ENCODE measurements at places on chromosomes 5 and 9.

- no peak for DNase-seq
Measured at GRCh38 chr5:160657068-160657507, 194.9 kb downstream of the ATP10B start.

DNA sequence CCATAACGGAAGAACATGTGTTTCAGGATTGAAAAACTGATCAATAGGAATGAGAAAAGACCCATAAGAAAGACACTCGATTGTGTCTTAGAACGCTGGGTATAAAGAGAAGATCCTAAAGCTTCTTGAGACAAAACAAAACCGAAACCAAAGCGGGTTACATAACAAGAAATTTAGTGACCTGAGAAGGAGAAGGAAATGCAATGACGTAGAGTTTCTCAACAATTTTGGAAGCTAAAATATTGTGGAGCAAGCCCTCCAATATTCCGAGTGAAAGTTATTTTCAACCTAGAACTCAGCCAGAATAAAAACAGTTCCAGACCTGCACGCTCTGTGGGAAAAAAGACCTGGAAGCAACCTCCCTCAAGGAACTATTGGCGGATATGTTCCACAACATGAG is 81.9 kb upstream of the FREM1 start:
- no peak for DNase-seq

DNA sequence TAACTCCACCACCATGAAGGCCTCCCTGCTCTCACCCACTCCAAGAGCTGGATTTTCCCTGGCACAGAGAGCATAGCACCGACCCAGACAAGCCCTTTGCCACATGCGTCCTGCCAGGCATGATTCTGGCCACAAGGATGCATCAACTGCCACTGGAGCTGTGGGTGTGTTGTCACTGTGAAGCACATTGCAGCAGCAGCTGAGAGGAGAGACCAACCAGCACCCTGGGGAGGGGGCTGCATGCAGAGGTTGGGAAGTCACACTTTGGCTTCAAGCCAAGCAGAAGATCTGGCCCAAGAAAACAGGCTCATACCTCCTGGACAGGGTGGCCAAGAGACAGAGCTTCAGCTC is 22.6 kb upstream of the PTGES start:
- DNase-seq, result no peak

GRCh38 chr5:111223101-111223786 is 940 bp upstream of the CAMK4 start:
- no peak for DNase-seq

- DNase-seq, result peak; percentile 63
Measured at GRCh38 chr5:132386644-132387286, 17.3 kb downstream of the SLC22A5 start.

GRCh38 chr5:620586-621180 is 8.5 kb downstream of the CEP72 start:
- no peak for DNase-seq

- no peak for DNase-seq
Measured at GRCh38 chr5:81117566-81117965, 115.6 kb upstream of the CKMT2 start.

Data from T-helper 9 cell (primary cell).